M059J (cell line): ENCODE measurements at places on chromosomes 16 and 17. TPM values are rescaled to one million over a fixed set of nuclear protein-coding genes. Genes with fewer than 3 reads are reported as not detected.
A peak's percentile ranks its signal among the peaks of the same experiment; 100 is the strongest.

DNA sequence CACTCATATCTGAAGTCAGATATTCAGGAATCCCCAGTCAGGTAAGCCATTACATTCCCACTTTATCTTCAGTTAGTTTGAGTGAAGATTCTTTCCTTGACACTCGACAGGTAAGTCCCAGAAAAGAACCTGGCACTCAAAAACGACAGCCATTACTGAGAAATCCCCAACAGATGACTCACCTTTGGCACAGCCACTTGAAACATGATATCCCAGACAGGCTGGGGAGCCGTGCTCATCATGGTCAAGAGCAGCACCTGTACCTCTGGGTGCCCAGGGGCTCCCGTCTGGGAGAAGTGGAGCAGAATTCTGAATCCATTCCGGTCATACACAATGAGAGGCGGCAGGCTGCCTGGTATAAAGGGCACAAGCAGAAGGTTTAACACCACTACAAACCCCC is 16.8 kb upstream of the COG7 start:
- peak; percentile 76 for DNase-seq

GRCh38 chr17:74608511-74608910 is 15.0 kb downstream of the CD300E start:
- DNase-seq = no peak

DNA sequence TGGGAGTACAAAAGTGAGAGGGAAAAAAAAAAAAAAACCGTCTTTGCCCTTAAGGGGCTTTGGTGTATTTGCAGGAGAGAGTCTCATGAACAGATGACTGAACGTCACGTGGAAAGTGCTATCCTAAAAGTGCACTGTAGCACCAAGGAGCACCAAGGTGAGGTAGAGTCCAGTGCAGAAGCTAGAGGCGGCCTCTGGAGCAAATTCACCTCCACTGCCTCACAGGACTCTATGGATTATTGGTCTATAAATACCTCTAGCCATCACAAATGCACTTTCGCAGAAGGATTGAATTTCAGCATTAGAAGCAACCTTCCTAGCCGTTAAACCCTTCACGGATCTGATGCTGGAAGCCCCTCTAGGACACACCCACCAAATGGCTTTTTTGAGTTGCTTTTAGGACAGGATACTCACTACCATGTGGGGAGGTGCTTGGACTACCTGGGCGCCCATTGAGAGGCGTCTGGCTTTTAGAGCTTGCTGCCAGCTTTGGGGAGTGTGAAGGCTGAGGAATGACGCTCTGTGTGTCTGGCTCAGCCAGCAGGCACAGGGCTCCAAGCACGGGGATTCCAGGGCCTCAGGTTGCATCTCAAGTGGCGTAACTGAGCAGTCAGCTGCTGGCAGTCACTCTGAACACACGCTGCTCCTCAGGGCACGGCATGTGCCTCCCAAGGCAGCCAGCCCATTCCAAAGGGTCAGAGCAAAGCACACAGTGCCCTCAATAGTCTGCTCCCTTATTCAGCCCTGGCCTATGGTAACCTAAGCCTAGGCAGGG is 52.7 kb downstream of the CDRT4 start:
- DNase-seq = no peak

- no peak for DNase-seq
These were observed 26.1 kb upstream of the ZNF750 start for GRCh38 chr17:82865774-82866395.

GRCh38 chr17:75565618-75566017 is 22.0 kb upstream of the MYO15B start:
- no peak for DNase-seq

DNA sequence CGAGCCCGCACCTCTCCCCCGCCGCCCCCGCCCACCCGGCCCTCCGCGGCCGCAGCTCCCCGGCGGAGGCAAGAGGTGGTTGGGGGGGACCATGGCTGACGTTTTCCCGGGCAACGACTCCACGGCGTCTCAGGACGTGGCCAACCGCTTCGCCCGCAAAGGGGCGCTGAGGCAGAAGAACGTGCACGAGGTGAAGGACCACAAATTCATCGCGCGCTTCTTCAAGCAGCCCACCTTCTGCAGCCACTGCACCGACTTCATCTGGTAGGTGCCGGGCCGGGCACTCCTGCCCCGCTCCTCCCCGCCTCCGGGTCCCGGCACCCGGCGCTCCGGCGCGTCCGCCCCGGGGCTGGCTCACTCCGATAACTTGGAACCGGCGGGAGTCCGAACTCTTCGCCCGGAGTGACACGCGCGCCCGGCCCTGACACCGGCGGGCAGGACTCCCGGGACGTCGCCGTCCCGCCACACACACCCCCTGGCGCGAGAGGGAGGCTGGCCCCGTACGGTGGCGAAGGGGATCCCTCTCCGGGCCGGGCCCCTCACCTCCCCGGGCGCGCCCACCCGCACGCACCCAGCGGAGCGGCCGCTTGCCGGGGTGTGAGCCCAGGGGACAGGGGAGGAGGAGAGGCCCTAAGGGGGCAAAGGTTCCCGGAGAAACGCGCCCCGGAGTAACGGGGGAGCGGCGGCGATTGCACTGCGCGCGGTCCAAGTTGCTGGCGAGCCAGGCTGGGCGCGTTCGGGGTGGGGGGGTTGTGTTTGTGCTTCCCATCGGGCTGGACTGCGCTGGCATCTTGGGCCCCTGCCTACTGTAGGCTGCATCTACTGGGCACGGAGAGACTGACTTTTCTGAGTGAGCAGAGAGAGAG is 581 bp downstream of the PRKCA start:
- DNase-seq = peak; percentile 78

DNA sequence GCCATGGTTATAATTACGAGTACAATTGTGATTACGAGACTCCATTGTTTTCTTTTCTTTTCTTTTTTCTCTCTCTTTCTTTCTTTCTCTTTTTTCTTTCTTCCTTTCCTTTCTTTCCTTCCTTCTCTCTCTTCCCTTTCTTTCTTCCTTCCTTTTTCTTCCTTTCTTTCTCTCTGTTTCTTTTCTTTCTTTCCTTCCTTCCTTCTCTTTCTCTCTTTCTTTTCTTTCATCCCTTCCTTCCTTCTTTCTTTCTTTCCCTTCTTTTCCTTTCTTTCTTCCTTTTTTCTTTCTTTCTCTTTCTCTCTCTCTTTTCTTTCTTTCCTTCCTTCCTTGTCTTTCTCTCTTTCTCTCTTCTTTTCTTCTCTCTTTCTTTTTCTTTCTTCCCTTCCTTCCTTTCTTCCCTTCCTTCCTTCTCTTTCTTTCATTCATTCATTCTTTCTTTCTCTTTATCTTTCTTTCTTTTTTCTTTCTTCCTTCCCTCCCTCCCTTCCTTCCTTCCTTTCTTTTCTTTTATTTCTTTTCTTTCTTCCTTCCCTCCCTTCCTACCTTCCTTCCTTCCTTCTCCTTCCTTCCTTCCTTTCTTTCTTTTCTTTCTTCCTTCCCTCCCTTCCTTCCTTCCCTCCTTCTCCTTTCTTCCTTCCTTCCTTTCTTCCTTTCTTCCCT is 14.1 kb upstream of the NTN1 start:
- no peak for DNase-seq

DNA sequence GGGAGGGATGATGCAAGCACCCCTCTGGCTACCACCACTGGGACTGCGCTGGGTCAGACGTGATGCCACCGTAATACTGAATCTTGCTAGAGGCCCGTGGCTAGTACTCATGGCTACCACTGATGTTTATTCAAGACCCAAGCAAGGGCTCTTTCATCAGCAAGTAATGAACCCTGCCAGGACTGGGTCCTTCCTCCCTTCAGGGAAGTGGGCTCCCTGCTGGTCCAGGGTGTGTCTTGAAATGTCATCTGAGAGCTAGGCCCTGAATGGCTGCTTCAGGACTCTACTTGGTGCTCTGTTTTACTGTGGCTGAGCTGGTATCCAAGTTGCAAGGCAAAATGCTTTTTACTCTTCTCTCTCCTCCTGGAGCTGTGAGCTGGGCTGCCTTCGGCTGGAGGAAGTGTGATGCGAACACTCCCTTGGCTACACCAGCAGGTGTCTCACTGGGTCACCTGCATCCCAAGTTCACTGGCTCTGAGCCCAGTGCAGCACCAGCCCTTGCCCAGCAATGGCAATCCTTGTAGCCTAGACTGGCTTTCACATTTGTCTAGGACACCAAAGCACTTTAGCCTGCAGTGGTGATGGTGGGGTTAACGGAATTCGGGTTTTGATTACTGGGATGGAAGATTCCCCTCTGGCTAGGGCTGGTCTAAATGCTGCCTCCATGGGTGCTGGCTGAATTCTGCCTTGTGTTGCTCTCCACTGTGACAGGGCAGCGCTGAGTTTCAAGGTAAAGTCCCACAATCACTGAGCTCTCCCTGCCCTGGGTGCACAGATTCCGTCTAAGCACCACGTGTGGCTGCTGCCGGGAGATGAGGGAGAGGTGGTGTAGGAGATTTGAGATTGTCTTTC is 98.6 kb downstream of the USP22 start:
- peak; percentile 26 for DNase-seq

- DNase-seq = peak; percentile 75
These were observed 17.9 kb downstream of the UTP4 start for GRCh38 chr16:69150146-69150865.

DNA sequence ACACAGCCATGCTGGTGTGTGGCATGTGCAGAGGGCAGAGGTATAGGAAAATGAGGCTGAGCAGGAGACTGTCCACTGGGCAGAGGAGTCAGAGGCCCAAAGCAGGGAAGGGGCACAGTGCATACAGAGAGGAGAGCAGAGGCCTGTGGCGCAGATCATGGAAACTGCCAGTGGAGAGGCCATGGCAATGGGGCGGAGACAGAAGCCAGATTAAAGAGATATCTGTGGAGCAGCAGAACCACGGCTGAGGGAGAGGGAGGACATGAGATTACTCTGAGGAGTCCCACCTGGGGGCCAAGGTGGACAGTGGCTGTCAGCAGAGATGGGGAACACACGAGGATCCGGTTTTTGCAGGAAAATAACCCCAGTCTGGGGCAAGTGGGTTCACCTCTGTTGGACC is 43.3 kb downstream of the RANBP10 start:
- no peak for DNase-seq

GRCh38 chr17:73956169-73956568 is 247.3 kb upstream of the RPL38 start:
- no peak for DNase-seq

DNA sequence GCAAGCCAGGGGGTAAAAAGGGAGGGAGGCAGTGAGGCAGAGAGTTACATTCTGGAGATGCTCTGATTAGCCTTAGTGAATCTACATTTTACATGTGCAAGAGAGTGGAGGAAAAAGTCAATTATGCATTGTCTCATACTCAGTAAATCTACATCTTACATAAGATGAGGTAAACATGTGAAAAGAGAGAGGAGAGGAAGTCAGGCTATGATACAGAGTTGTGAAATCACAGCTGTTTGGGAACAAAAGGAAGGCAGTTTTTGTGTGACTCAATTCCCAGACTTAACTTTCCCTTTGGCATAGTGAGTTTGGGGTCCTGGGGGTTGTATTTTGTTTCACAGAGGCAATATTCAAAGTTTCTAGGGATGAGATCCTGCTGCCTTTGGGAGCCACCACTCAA is 67.8 kb downstream of the GP2 start:
- DNase-seq = no peak

DNA sequence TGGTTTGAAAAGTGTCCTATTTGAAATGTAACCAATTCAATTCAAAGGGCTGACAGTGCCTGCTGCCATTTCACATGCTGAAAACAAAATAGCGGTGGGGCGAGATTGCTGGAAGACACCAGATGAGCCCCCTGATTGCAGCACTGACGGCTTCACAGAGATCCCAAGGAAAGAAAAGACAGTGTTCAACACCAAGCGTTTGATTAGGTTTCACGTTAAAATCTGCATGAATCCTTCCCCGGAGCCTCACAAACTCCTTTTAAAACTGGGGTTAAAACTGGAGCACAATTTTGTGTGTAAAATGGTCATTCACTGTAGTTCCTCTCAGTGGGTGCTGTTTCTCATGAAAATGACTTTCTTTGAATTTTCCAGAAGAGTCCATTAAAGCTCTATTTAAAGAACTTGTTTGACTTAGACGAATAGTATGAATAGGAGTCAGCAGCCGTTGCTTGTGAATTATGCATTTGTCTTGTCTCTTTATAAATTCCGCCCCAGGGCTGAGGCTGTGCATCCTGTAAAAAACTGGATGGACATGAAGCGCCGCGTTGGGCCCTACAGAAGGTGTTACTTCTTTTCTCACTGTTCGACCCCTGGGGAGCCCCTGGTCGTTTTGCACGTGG is 8.8 kb downstream of the MLYCD start:
- no peak for DNase-seq

DNA sequence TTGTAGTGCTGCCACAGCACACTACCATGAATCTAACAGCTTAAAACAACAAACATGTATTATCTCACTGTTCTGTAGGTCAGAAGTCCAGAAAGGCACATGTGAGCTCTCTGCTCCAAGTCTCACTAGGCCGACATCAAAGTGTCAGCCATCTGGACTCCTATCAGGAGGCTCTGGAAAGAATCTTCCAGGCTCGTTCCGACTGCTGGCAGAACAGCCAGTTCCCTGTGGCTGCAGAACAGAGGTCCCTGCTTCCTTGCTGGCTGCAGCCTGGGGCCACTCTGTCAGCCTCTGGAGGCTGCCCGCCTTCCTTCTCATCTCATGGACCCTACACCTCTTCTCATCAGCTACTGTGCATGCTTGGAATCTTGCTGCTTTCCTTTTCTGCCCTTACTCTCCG is 168.9 kb downstream of the CBLN1 start:
- DNase-seq = no peak

DNA sequence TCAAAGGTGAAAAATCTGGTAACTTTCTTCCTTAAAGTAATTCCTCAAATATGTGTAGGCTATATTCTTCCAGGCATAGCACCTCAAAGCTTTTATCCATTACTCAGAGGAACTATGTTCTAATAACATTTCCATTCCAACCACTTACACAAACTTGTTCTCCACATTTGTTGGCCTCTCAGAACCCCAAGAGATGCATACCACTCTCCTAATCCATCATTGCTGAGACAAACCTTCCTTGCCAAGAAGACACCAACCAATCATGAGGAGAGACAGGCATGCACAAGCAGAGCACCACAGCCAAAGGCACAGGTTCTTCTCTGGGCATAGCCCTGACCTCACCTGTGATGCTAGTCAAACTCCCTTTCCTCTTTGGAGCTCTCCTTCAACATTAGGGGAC is 20.9 kb downstream of the CDH11 start:
- no peak for DNase-seq

- peak; percentile 94 for DNase-seq
These were observed at the start of gene ZNF207 for GRCh38 chr17:32349854-32350665. ZNF207 (plus strand) TSS chr17:32350157; CDS start chr17:32350286, 129 bp downstream.

GRCh38 chr17:40915721-40916256 is 21.7 kb downstream of the KRT23 start:
- DNase-seq = peak; percentile 69

COPZ2 gene
- total RNA-seq = 27.3 and 40.7 TPM in 2 replicates

TEKT1 gene
- not detected in 2 replicates for total RNA-seq

CCL13 gene
- not detected in 2 replicates for total RNA-seq

KRTAP2-3 gene
- 0.34 and 3.2 TPM in 2 replicates for total RNA-seq

TP53TG3E gene
- total RNA-seq = not detected in 2 replicates

IL32 gene
- 51.5 and 62.5 TPM in 2 replicates for total RNA-seq

PLCG2 gene
- total RNA-seq = 1.3 and 3.2 TPM in 2 replicates

NEUROD2 gene
- total RNA-seq = not detected in 2 replicates

NF1 gene
- total RNA-seq = 15.4 and 29.9 TPM in 2 replicates

SEZ6L2 gene
- total RNA-seq = 16.7 and 38.3 TPM in 2 replicates

PLEKHH3 gene
- total RNA-seq = 14.9 and 17.8 TPM in 2 replicates
